AG10803 (cell line): ENCODE measurements at places on chromosomes 2 and 18.

GRCh38 chr18:47901624-47902362, 28.7 kb downstream of the SMAD2 start:
- no peak for DNase-seq

DNA sequence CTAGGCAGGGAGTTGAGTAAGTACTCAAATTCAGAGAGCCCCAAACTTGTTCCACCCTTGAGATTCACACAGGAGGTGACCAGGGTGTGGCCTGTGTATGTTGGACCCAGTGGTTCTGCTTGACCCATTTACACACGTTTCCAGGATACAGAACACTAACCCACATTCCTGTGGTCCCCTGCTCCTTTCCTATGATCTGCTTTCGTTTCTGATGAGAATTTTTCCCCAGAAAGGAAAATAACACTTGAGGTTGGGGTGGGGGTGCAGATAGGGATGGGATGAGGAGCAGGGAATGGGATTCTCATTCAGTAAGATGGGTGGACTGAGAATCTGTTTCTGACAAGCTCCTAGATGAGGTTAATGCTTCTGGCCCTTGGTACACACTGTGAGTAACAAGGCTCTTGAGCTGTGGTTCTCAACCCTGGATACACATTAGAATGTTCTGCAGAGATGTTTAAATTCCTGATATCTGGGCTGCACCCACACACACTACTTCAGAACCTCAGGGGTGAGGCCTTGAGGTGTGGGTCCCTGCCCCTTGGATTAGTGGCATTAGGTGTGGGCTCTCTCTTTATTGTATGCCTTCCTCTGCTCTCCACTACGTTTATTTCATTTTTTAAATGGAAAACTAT, 58.4 kb downstream of the TPGS2 start:
- DNase-seq = peak; percentile 47

- DNase-seq = no peak
Measured at GRCh38 chr2:111246620-111247061, 125.9 kb downstream of the BCL2L11 start.

DNA sequence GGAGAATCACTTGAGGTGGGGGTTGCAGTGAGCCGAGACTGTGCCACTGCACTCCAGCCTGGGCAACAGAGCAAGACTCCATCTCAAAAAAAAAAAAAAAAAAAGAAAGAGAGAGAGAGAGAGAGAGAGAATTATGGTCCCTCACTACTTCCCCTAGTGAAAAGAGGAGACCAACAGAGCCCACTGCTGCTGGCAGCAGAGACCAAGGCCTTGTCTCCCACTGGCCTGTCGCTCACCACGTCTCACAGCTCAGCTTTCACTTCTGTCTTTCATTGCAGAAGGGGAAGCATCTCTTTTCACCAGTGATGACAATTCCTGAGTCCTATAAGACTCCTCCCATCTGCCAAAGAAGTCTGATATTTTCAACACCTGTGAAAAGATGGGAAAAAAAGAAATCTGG, 81.3 kb downstream of the CLHC1 start:
- no peak for DNase-seq

- DNase-seq = no peak
Measured at GRCh38 chr18:41928581-41928980, 26.5 kb upstream of the PIK3C3 start.

- peak; percentile 96 for DNase-seq
Measured at GRCh38 chr18:48956356-48956755, 5.6 kb upstream of the SMAD7 start.

- no peak for DNase-seq
Measured at GRCh38 chr2:200054681-200055468, 99.5 kb downstream of the MAIP1 start.

GRCh38 chr18:52334307-52334706, 5.7 kb upstream of the DCC start:
- DNase-seq = no peak
